ENCODE measurements at places on chromosomes 2 and 18.

- DNase-seq: no peak
Measured at GRCh38 chr2:27249159-27249890, 13.5 kb downstream of the SLC30A3 start.

GRCh38 chr2:234708717-234709116 is 211.8 kb upstream of the ARL4C start:
- no peak for DNase-seq

GRCh38 chr2:102139851-102140250 is 2.7 kb upstream of the IL1R1 start:
- no peak for DNase-seq

GRCh38 chr2:84938194-84938879 is 32.6 kb upstream of the KCMF1 start:
- DNase-seq: no peak

DNA sequence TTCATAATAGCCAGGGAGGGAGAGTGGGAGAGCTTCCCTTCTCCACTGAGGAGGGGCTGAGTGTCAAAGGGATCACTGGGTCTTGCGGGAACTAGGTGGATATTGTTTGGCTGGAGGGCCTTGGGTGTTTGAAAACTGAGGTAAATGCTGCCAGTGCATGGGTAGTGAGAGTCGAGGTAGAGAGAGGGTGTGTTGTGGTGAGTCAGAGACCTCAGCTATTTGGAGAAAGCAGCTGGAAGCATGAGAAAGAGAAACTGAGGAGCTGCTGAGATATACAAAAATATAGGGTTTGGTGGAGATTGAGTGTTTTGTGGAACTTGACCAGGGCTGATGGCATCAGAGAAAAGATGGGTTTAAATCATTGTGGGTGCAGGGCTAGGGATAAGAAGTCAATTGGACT is 127.0 kb upstream of the CCDC195 start:
- DNase-seq: no peak

GRCh38 chr2:69945441-69945840 is 16.0 kb downstream of the ASPRV1 start:
- no peak for DNase-seq

Data from D721Med (cell line).